NAMALWA (cell line): ENCODE measurements at places on chromosomes 3 and 15.

- DNase-seq, result peak; percentile 49
Observed at GRCh38 chr15:89494941-89495637, 1.3 kb downstream of the RHCG start.

- no peak for DNase-seq
Observed at GRCh38 chr15:90749754-90750153, 32.6 kb downstream of the BLM start.

- DNase-seq, result no peak
Observed at GRCh38 chr3:142646020-142646785, 50.0 kb downstream of the PLS1 start.

GRCh38 chr3:1987980-1988379 lies 110.7 kb upstream of the CNTN4 start:
- no peak for DNase-seq

DNA sequence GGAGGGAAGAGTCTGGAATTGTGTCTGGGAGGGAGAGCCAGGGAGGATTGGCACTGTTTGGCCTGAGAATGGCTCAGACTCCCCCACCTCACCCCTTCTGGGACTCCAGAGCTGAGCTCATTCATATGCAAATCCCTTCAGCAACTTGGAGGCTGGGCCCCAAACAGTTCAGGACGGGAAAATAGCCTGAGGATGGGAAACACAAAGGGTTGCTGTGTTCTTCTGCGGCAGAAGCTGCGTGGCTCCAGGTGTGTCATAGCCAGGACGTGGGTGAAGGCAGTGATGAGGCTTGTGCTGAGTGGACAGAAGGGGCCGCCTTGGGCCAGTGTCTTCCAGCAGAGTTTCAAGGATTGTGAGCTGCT lies 16.6 kb downstream of the MASP1 start:
- DNase-seq, result no peak

DNA sequence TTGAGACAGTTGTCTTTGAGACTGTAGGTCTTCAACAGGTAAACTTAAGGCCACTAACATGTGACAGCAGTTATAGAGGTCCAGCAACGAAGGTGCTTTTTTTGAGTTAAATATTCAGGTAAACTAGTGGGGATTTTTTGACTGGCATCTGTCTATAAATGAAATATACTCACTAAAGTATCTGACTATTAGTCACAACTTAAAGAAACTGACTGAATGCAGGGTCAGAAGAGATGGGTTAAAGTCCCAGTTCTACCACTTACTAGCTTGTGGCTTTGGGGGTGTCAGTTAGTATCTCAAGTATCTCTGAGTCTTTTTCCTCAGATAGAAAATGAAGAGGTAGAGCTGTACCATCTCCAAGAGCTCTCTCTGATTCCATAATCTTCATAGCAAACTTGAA lies 18.0 kb downstream of the MIX23 start:
- DNase-seq, result no peak

DNA sequence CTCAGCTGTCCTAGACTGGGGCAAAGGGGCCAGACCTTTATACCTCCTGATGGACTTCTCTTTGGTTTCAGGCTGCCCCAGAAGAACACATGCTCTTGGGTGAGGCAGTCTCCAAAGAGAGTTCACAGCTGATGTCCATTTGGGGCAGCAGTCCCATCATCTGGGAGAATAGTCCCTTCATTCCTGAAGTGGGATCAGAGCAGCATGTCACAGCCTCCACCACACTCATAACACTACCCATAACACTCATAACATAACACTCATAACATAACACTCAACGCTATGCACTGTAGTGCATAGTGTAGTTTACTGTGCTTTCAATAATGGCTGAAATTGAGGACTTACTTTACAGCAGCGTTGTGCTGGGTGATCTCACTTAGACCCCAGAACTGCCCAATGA lies 36.7 kb upstream of the PLCL2 start:
- DNase-seq, result no peak

DNA sequence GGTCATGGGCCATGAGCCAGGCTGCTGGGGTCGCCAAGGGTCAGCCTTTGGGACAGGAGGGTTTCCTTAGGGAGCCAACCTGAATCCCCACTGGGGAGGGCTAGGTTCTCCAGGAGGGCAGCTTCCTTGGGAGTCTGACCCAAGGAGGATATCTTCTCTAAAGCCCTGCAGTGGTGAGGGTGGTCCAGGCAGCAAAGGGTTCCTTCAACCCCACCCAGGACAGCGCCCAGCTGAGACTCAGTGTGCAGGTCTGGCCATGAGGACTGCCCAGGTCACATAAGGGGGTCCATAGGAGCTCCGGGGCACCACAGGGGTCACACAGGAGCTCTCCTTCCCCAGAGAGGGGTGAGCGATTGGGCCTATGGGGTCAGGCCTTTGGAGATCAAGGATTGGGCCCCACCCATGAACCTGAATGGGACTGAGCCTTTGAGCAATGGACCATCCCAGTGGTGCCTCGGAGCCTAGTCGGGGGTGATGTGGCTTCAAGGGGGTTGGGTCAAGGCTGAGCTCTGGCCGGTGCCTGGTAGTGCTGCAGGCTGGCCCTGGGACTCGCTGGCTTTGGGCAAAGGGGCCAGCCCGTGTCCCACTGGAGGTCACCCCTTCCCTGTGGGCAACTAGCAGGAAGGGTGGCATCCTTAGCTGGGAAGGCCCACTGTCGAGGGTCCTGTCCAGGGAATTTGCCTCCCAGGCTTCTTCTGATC lies 216.5 kb downstream of the SNRPN start:
- DNase-seq, result no peak

- DNase-seq, result no peak
Observed at GRCh38 chr3:94258851-94259250, 196.0 kb downstream of the NSUN3 start.

DNA sequence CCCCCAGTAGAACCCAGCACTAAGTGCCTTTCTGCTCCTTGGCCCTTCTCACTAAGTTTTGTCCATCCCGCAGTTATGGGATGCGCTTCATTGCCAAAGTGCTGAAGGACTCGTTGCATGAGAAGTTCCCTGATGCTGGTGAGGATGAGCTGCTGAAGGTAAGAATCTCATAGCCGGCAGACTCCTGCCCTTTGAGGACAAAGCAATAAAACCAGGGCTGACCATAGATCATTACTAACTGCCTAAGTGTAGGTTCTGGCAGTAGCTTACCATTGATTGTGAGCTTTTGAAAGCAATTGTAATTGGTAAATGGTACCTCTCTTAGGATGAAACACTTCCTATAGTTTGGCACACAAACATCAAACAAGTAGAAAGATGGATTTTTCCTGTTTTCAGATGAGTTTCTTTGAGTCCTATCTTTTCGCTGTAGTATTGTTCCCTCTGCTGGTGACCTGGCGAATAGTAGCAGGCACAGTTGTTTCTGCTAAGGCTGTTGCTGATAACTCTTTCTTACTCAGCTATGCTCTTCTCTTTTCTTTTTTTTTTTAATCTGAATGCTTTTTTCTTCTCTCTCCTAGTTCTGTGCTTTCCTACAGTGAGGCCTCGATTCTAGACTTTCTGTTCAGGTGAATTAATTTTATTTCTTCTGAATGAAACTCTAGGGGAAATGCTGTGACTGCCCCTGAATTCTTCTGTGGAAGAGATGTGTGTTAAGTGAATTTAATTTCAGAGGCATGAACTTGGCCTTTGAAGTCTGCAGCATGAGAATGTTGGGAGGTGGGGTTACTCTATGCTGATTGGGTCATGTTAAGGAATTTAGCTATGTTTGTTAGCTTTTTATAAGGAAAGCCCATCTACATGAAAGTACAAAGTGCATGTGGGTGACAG lies 47.4 kb upstream of the CRTC3 start:
- DNase-seq, result peak; percentile 68

GRCh38 chr3:60917141-60917540 lies 334.1 kb downstream of the FHIT start:
- peak; percentile 12 for DNase-seq

- DNase-seq, result no peak
Observed at GRCh38 chr3:104642827-104643226, 723.9 kb upstream of the ALCAM start.

DNA sequence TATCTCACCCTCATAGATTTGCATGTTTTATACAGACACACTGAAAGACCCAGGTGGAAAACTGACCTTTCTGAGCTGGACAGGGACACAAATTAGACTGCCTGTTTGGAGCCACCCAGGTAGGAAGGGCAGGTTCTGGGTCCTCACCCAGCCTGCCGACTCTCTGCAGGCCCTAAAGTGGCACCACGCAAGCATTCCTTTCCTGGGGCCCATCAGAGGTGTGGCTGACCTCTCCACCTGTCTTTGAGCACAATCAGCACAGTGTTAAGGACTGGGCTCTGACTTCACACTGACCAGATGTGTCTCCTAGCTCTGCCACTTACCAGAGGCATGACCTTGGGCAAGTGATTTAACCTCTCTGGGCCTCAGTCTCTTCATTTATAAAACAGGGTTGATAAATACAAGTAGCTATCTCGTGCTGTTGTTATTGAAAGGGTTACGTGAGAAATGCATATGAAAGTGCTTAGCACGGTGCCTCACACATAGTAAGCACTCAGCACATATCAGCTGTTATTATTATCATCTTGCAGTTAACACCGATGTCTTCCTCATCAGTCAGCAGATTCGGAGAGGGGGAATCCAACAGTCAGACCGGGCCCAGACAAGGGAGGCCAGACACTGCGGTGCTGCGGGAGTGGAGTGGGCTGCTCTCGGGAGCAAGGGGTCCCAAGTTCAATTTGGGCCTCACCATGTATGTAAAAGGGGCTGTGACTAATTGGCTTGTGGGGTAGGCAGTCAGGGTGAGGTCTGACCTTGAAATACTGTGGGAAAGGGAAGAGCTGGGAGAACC lies 2.0 kb upstream of the TBC1D2B start:
- DNase-seq, result no peak

DNA sequence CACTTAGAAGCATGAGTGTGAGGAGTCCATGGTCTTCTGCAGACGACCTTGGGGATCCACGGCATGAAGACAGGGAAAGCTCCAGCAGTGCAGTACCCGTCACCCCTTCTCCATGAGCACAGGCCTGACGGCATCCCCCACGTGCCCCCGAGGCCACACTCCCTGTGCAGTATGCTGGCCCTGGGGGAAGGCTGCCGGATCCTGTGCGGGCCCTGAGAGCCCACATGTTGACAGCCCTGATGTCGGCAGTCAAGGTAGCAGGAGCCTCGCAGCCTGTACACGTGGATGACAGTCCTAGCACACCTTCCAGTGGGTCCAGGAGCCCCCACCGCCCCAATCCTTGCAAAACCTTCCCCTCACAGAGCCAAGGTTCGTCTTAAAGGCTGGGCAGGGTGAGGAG lies 195.3 kb downstream of the ATP10A start:
- no peak for DNase-seq

- DNase-seq, result no peak
Observed at GRCh38 chr15:90191344-90191687, 9.8 kb upstream of the SEMA4B start.

DNA sequence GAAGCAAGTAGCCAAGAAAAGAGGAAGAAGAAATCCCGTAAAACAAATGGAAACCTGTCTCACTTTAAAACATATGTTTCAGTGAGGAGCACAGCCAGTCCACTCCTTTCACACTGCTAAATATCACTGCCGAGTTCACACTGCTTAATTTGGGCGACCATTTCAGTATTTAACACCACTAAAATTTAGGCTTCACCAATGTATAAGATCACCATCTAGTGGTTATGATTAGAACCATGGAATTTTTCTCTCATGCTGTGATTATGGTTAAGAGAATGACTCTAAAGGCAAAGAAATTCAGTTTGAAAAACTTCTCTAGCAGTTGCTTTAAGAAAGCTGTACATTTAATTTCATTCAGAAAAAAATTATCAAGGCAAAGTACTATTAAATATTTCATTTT lies 16.6 kb downstream of the SLC4A7 start:
- DNase-seq, result peak; percentile 74

DNA sequence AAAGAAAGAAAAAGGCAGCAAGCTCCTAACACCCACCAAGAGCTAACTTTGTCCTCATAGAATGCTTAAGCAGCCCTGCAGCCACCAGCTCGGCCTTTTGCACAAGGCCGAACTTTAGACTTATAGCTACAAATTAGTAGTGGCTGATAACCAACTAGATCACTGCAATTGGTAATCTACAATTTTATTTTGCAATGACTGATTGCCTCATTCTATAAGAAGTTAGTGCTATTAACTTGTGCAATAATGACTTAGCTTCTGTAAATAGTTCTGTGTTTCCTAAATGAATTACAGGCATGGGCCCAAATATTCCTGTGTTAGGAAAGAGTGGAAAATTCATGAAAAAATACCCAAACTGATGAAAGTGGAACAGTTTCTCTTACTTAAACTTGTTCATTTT lies 284.8 kb upstream of the CFAP20DC start:
- DNase-seq, result no peak

- peak; percentile 1 for DNase-seq
Observed at GRCh38 chr3:74139648-74140047, 474.8 kb downstream of the CNTN3 start.

DNA sequence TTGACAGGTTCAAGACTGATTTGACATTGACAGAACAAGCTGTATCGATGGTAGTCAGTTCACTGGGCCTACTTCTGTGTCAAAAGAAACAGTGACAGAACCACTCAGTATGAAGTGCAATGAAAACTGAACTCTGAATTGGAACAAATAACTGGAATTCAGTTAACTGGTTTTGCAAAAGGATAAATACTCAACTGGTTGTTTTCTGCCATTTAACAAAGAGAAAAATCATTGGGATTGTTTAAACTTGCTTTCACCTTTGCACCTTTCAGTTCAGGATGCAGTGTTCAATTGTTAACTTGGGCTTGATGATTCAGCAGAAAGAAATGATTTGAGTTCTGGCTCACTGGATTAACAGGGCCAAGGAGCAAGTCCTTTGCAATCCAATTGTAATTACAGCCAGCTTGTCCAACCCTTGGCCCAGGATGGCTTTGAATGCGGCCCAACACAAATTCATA lies 4.9 kb downstream of the BTD start:
- DNase-seq, result no peak

DNA sequence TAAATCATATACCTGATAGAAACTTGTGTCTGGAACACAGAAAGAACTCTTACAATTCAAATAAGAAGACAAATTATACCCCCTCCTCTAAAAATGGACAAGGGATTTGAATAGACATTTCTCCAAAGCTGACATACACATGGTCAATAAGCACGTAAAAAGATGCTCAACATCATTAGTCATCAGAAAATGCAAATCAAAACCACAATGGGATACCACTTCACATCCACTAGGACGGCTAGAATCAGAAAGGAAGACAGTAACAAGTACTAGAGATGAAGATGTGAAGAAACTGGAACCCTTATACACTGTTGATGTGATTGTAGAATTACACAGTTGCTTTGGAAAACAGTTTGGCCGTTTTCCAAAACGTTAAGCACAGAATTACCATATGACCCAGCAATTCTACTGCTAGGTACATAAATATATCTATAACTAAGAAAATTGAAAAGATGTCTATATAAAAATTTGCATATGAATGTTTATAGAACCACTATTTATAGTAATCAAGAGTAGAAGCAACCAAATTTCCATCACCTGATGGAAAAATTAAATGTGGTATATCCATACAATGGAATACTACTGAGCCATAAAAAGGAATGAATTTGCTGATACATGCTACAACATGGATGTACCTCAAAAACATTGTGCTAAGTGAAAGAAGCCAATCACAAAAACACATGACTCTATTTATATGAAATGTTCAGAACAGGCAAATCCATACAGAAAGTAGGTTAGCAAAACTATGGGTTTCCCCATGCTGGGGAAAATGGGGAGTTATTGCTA lies 60.8 kb downstream of the GREM1 start:
- DNase-seq, result no peak

- DNase-seq, result no peak
Observed at GRCh38 chr15:76776480-76776879, 128.7 kb downstream of the SCAPER start.
